WTC11 (cell line): ENCODE measurements at places on chromosomes 6 and 20.

- no peak for DNase-seq
Measured at GRCh38 chr6:87902383-87902782, 145.3 kb upstream of the SPACA1 start.

- peak; percentile 51 for DNase-seq
Measured at GRCh38 chr20:3461211-3461771, 9.5 kb upstream of the ATRN start.

DNA sequence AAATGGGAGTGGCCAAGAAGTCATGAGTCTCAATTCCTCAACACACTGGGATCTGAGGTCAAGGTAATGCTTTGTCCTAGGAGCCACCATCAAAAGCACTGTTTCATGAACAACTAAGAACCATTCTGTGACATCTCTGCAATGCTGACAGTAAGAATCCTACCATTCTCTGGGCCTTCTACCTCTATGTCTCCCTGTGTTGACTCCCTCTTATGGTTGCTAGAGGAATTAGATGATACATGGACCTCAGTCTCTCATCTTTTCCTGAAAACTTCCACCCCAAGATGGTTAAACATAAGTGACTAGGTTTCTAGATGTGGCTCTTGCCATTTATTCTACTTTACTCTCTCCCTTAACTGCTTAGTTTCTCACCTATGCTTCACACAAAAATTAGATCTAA lies 9.1 kb downstream of the MTRF1L start:
- no peak for DNase-seq

- no peak for DNase-seq
Measured at GRCh38 chr6:137840252-137840651, 26.8 kb upstream of the TNFAIP3 start.

DNA sequence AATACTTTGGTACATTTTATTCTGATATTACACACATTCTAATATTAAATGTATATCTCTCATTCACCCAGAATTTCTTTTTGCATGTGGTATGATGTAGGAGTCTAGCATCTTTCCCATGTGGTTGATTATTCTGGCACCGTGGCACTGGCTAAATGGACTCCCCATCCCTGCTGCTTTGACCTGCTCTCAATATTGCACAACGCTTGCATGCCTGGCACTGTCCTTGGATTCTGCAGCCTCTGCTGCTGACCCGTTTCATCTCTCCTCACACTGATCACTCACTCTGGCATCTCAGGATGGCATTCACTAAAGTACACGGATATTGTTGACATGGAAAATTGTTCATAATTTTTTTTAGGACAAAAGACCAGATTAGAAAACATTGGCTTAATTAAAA lies 11.5 kb upstream of the DACT2 start:
- no peak for DNase-seq

- DNase-seq, result no peak
Measured at GRCh38 chr6:89066940-89067646, 13.5 kb upstream of the PNRC1 start.

DNA sequence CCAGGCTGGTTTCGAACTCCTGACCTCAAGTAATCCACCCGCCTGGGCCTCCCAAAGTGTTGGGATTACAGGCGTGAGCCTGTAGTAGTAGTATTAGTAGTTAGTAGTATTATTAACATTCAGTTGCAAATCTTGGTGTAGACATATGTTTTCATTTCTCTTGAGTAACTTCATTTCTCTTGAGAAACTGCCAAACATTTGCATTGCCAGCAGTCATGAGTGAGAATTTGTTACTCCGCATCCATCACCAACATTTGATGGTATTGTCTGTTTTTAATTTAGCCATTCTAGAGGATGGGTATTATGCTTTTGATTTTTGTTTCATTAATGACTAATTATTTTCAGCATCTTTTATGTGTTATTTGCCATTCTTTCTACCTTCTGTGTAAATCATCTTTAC lies 1.5 kb upstream of the ERVFRD-1 start:
- DNase-seq, result no peak

GRCh38 chr20:22584522-22584921 lies at the start of gene FOXA2:
FOXA2 (minus strand) TSS chr20:22584572; CDS start chr20:22584278, 294 bp downstream.
- DNase-seq, result peak; percentile 66

- DNase-seq, result no peak
Measured at GRCh38 chr6:137792160-137793033, 74.7 kb upstream of the TNFAIP3 start.
